ENCODE measurements at places on chromosomes 3 and 15.

GRCh38 chr15:31781261-31781660 lies 249.1 kb upstream of the CHRNA7 start:
- no peak for DNase-seq

DNA sequence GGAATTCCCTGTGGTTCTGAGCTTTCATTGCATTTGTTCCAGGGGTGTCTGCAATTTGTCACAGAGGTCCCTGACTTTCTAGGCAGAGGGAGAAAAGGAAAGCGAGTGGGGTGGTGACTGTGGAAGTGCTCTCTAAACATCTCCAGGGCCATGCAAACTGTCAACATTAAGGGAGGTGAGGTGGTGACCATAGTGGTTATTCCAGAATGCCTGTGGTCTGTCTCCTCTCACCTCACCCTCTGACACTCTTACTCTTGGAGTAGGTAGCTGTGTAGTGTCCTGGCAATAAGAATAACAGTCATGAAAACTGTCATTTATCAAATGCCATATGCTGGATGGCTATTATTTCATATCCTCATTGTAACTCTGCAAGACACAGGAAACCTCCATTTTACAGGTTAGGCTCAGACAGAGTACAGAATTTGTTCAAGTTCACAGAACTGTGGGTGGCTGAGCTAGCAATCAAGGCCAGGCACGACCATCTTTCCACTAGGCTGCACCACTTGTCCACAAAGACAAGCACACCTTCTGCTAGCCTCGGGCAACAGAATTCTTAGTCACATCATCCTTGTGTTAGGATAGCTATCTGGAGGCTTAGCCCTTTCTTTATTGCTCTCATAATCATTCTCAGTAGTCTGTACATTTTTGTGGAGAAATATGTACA lies 179.4 kb downstream of the CD47 start:
- no peak for DNase-seq

- no peak for DNase-seq
Measured at GRCh38 chr3:71129611-71130431, 453.7 kb downstream of the FOXP1 start.

DNA sequence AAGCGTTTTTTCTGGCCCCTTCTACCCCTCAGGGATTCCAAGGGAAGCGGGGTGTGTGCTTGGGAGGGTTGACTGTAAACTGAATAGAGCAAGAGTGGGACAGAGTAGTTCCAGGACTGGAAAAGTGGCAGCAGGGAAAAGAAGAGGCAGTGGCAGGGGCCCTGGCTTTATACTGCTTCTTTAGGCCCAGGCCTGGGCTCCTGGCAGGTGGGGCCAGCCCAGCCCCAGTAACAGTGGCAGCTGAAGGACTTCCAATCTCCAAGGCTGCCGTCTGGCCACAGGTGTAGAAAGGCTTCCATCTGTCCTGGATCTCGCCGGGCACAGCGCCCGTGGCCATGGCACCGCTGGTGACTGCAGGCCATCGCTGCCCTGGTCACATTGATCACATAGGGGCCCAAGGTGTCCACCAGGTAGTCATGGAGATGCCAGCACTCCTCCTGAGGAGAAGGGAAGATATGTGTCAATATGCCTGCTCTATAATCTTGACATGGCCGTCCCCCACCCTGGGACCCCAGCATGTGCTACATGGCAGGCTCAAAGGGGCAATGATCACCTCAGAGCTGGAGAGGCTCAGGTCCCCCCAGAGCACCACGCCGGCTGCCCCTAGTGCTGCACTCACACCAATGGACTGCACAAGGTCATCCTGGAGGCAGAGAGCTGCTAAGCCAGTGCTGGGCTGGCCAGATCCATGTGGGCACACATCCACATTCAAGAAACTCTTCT lies 1.0 kb upstream of the IFRD2 start:
- DNase-seq = no peak

DNA sequence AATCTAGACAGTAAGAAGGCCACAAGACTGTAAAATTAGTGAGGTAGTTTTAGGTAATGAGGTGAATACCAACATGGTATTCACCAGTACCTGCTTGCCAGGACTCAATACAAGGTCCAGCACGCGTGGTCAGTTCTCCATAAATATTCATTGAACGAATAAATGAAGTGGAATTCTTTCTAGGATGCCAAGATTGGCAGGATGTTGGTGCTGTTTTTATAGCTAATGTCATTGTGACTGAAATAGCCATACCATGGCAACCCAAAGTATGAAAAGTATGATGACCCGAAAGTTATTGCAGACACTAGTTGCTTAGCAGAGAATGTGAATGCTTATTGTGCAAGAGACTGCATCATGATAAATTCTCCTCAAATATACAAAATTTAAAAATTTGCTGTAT lies 307.2 kb downstream of the KCNH8 start:
- no peak for DNase-seq

- DNase-seq = no peak
Measured at GRCh38 chr15:40843261-40843884, 475 bp upstream of the SPINT1 start.

DNA sequence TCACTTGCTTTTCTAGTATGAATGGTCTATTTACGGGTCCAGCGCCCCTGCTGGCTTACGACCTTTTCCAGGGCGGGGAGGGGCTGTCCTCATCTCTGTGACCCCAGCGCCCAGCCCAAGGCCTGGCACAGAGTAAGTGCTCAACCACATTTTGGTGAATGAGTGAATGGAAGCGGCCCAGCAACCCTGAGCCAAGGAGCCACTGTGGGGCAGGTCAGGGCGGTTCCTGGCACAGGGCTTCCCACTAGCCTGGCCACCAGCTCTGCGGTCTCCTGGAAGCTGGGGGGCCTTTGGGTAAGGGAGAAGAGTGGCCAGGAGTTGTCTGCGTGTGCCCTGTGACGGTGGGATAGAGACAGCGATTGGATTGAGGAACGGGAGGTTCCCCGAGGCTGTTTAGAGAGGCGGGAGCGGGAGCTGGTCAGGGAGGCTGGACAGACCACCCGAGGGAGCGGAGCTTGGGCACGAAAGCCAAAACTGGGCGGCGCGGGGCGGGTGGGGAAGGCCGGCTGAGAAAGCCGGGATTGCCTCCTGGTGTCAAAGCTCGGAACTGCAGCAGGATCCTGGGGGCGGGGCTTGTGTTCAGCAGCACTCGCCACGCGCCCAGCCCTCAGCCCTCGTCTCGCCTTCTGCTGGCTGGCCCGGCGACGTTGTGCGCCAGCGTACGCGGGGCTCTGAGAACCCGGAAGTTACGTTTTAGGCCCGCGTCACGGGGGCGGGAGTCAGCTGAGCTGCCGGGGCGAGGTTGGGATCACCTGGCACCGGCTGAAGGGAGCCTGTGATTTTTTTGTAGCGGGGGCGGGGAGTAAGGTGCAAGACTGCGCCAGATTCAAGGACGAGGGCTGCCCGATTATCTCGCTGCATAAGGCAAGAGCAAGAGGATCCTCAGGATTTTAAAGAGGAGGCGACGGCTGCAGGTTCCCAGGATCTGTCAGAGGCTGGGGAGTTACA lies at the start of gene VPS18:
VPS18 (plus strand) TSS at position 718 of the 948 bp plus-strand sequence. CDS start 319 bp downstream, outside the sequence.
- peak; percentile 82 for DNase-seq

DNA sequence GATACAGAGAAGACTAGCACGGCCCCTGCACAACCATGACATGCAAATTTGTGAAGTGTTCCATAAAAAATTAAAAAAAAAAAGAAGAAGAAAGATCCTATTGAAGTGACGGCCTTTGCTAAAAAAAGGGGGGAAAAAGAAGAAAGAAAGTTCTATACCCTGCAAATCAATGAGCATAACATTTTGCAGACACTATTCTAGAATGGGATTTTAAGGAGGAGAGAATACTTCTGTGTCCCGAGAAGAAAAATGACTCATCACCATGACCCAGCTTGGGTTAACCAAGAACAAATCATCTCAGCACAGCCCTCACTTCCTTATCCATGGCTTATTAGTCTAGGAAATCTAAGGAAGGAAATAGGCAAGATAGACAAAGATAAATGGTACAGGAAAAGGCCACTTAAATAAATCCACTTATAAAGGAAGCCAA lies 7.4 kb upstream of the SH3BP5 start:
- DNase-seq = no peak

GRCh38 chr3:31981206-31982181 lies at the start of the genes OSBPL10 and ZNF860:
Gene OSBPL10, minus strand, starts transcription at chr3:31981262. Its CDS starts 83 bp downstream, at chr3:31981179.
Gene ZNF860, plus strand, starts transcription at chr3:31981750. Its CDS starts 7,330 bp downstream, at chr3:31989080.
- no peak for DNase-seq

GRCh38 chr15:35170207-35170606 lies 85.1 kb upstream of the NANOGP8 start:
- DNase-seq = no peak

DNA sequence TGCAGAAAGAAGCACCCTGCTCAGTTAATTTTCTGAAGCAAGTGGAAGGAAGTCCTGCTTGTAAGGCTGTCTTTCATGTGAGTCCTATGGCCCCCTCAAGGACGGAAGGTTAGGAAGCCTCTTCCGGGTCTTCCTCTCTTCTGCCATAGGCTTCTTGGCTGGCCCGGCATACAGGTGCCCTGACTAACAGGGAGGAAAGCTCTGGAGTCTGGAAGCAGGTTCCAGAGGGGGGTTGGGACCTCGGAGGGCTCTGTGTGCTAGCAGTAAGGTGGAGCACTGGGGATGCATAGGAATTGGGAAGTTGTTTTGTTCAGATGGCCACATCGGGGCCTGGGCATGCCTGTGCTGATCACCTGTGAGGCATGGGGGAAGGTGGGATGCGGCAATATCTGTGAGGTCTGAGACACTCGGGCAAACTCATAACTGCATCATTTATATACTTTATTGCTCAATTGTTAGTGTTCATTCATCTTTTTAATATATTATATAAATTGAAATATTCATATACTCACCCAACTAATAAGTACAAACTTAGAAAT lies 49.6 kb downstream of the TRAK1 start:
- no peak for DNase-seq

GRCh38 chr3:155070932-155071387 lies 9.2 kb upstream of the MME start:
- DNase-seq = peak; percentile 53

- no peak for DNase-seq
Measured at GRCh38 chr3:52396907-52397591, 47.9 kb downstream of the SEMA3G start.

- no peak for DNase-seq
Measured at GRCh38 chr3:132843851-132844553, 121.8 kb upstream of the NPHP3 start.

- no peak for DNase-seq
Measured at GRCh38 chr15:50735156-50735555, 30.4 kb downstream of the SPPL2A start.

DNA sequence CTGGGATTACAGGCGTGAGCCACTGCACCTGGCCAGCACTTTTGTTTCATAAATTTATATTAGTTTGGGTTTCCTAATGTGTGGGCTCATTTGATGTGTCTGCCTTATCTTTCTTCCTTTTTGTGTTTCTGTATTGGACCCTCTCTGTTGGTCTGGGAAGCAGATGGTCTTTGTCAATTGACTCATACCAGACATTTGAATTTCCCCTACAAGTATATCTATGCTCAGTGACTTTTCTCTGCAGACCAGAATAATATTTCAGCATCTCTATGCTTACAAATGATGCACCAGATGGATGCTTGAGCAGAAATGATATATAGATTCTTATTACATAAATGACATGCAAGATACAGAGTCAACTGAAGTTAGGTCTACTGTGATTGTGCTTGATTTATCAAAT lies 329.9 kb upstream of the SLCO3A1 start:
- no peak for DNase-seq

GRCh38 chr3:3560591-3561311 lies 238.5 kb upstream of the LRRN1 start:
- DNase-seq = no peak

DNA sequence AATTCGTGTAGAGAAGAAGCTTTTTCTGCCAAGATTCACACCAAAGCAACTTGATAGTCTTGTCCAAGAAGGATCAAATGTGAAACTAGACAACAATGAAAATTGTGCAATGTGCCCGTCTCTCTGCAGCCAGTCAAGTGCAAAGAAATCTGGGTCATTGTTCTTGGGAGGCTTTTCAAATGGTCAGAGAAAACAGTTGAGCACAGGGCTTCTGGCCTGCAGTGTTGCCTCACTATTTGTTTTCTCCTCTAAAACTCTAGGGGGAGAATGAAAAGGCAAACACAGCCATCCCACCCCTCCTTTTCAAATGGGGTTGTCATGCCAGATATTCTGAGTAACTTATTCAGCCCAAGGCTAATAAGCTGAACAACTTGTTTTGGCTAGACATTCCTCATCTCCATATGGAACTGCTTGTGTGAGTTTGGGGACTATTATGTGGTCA lies 417.6 kb upstream of the CDIN1 start:
- no peak for DNase-seq

DNA sequence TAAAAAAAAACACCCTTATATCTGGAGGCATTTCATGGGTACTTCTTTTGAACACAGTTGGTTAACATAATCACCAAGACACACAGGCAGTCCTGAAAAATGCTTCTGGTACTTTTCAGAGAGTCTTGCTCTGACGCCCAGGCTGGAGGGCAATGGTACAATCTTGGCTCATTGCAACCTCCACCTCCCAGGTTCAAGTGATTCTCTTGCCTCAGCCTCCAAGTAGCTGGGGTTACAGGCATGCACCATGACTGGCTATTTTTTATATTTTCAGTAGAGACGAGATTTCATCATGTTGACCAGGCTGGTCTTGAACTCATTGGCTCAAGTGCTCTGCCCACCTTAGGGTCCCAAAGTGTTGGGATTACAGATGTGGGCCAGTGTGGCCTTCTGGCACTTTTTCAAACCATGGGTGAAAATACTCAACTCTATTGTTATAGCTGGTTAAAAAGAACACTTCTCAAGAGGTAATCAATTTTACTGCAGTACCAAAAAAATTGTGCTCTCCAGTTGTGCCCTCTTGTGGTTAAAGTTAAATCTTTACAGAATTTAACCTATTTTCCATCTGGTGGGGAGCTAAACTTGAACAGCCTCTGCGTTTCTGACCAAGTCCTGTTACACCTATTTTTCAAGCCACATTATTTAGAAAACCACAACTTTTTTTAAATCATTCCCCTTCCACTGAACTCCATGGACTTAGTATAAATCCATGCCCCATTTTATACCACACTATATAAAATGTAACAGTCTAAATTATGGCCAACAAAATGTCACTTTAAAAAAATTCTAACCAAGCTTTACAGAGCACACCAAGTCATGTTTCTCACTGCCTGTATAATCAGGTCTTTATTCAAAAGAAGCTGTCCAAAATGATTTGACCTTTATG lies 1.2 kb upstream of the SNAPC5 start:
- DNase-seq = no peak

GRCh38 chr3:117246771-117247555 lies 537.4 kb downstream of the TUSC7 start:
- DNase-seq = no peak

DNA sequence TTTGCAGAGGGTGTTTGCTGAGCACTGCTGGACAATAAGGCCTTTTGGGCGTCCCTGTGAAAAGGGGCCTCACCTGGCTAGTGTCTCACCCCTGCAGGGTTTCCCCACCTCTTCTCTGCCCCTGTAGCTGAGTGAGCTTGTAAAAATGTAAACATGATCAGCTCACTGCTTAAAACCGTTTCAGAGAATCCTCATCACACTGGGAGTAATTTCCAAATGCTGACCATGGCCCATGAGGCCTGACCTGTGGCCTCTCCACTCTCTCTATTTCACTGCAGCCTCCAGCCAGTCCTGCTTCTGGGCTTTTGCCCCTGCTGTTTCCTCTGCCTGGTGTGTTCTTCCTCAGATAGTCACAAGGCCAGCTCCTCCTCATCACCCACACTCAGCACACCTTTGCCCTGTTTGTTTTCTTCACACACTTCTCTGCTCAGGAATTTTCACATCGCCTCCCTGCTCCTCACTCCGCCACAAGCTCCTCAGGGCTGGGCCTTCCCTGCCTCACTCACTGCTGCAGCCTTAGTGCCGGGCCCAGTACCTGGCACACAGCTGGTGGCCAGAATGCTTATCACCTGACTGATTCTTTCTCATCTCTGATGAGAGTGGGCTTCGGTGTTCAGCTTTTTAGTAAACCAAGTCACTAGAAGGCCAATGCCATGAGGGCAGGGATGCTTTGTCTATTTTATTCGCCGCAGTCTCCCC lies 79.3 kb upstream of the SEC13 start:
- no peak for DNase-seq

- DNase-seq = no peak
Measured at GRCh38 chr15:77487469-77487842, 66.8 kb downstream of the HMG20A start.

All from Panc1 (cell line).